Activated CD4-positive, alpha-beta T cell treated with anti-CD3 and anti-CD28 coated beads for 36 hours (primary cell): ENCODE measurements at places on chromosomes 1 and 21. TPM values are rescaled to one million over a fixed set of nuclear protein-coding genes. Genes with fewer than 3 reads are reported as not detected.

- DNase-seq = no peak
Observed at GRCh38 chr1:160004001-160004400, 27.8 kb downstream of the PIGM start.

DNA sequence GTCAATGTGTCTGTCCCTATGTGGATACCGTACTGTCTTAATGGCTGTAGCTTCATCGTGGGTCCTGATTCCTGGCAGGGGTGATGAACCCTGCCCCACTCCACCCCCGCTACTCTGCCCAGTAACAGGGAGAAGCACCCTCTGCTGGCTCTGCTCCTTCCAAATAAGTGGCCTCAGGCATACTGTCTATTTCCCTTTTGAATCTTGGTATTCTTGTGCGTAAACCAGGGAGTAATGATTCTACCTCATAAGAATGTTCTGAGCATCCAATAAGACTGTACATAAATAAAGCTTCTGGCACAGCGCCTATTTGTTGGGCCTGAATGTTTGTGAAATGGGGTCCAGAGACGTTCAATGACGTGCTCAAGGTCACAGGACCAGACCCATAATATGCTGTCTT is 35.2 kb upstream of the CTPS1 start:
- DNase-seq = no peak

- DNase-seq = peak; percentile 72
Observed at GRCh38 chr1:23799570-23800399, 769 bp downstream of the GALE start.

DNA sequence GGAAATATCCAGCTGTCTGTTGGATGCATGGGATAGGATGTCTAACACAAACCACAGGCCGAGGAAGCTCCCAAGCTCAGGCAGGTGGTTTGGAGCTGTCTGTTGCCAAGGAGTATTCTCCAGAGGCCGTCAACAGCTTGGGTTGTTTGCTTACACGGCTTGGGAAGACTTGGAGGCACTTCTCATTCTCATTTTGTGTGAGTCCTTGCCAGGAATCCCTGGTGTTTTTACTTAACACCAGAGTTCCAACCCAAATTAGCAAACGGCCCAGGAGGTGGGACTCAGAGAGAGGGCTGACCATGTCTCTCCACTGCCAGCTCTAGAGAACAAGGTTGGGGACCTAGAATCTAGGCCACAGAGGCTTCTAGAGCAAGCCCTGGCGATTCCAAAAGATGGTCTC is 72.7 kb upstream of the FAM20B start:
- DNase-seq = no peak

- no peak for DNase-seq
Observed at GRCh38 chr21:37202221-37203110, 64.7 kb downstream of the VPS26C start.

DNA sequence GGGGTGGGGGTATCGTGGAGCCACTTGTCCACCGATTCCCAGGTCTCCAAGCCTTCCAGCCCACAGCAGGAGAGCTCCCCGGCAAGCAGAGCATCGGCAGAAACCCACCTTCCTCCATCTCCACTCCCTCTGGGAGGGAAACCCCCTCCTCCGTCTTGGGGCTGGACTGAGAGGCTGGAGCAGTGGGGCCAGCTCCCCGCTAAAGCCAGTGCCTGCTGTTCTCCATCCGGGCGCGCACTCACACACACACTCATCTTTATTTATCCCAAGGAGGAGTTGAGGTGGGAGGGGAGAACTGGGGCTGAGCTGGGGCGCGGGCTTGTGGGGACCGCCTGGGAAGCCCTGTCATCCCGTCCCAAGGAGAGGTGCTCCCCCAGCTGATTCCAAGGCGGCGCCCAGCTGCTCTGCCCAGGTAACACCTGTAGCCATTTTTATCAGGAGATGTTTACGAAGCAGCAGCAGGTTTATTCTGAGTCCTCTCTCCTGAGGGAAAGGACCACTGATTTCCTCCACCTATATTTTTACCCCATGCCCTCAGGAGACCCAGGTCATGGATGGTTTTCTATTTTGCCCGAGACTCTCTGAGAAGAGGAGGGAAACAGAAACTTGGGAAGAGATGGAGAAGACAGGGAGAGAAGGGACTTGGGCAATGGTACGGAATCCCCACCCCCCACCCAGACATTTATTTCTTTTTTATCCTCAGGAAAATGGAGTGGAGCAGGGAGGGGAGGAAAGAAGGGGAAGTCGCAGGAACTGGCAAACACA is 2.1 kb downstream of the KCNN3 start:
- no peak for DNase-seq

Gene C1orf226
- total RNA-seq = 0.16 TPM

Gene BARHL2
- total RNA-seq = not detected
